Activated CD4-positive, alpha-beta T cell treated with anti-CD3 and anti-CD28 coated beads for 36 hours (primary cell): ENCODE measurements at places on chromosomes 4 and X.
A peak's percentile ranks its signal among the peaks of the same experiment; 100 is the strongest.

DNA sequence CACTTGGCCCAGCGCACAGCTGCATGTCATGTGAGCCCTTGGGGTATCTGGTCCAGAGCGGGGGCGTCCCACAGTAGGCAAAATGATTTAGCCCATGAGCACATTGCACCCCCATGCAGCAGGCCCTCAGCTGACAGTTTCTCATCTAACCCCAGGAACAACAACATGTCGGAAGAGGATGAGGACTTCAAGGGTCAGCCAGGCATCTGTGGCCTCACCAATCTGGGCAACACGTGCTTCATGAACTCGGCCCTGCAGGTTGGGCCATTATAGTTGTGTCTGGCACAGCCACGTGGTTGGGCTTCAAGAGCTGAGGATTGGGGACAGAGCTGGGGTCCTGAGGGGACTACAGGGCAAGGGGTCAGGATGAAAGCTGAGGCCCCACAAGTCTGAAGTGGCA lies 7.8 kb downstream of the USP11 start:
- no peak for DNase-seq

GRCh38 chr4:74018771-74019170 lies 19.7 kb downstream of the CXCL3 start:
- peak; percentile 22 for DNase-seq

DNA sequence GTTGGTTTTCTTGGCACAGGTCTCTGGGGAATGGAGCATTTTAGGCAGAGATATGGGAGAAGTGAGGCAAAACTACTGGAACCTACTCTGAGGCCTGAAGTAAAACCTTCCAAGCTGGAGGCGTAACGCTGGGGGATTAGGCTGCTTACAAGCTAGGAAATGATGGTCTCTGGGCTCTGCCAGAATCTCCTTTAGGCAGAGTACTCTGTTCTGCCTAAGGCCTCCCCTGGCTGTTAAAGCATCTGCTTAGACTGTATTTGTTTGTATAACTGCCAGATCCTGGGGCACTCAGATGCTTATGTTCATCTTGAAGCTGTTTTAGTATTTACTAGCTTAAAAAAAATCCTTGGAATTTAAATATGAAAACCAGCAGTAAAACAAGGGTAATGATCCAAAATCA lies 822.2 kb downstream of the RPA4 start:
- no peak for DNase-seq

- no peak for DNase-seq
These were observed 51.9 kb upstream of the INTU start for GRCh38 chr4:127580891-127581290.
